ENCODE measurements at places on chromosomes 2 and 18.

GRCh38 chr2:56912490-56912889, 728.7 kb downstream of the CCDC85A start:
- no peak for DNase-seq

- DNase-seq = no peak
Observed at GRCh38 chr2:132415915-132416722, 486 bp upstream of the GPR39 start.

DNA sequence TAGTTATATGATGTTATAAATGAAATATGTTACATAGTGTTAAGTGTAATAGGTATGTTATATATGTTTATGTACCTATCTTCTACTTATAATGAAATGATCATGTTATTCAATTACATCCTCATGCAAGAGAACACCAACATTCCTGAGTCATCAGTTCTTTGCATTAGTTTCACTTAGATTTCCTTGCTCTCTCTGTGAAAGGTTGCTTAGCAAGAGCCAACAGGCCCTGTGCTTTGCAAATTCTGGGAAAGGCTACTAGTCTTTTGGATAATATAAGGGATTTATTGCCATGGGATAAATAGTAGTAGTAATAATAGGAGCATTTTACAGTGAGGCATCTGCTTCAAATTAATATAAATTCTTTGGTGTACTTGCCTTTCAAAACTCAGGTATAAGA, 274.8 kb downstream of the SP3 start:
- DNase-seq = no peak

GRCh38 chr2:121649149-121649595, at the start of gene CLASP1:
Gene CLASP1, minus strand, starts transcription at chr2:121649462. Its CDS starts 43,567 bp downstream, at chr2:121605895.
- DNase-seq = no peak

DNA sequence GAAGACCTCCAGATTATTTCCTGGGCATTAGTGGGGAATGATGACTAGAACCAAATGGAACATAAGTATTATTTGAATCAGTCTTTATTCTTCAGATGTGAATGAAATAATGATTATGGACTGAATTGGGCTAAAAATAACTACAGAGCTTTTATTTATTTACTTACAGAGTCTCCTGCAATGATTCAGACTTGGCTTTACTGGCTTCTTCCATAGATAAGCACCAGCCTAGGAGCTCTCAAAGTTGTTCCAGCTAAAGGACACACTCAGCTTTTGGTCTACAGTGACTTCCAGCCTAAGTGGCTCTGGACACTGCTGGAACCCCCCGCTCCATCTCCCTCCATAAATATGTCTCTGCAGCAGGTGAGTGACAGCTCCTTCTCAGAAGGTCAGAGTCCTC, 24.3 kb upstream of the ARHGAP25 start:
- no peak for DNase-seq

DNA sequence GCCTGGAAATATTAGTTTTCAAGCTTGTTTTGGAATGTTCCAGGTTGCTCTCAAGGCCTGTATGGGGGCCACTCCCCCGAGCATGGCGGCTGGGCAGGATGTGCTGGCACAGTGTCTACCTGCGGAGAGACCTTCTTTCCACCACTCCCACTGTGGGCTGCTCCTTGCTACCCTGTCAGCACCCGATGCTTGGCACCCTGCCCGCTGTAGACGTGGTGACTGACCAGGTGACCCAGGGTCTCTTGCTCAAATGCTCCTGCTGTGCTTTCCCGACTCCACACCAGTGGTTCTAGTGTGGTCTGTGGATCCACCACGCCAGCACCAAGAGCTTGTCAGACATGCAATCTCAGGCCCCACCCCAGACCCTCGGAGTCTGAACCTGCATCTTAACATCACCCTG, 213.3 kb downstream of the SH3BP4 start:
- DNase-seq = no peak

DNA sequence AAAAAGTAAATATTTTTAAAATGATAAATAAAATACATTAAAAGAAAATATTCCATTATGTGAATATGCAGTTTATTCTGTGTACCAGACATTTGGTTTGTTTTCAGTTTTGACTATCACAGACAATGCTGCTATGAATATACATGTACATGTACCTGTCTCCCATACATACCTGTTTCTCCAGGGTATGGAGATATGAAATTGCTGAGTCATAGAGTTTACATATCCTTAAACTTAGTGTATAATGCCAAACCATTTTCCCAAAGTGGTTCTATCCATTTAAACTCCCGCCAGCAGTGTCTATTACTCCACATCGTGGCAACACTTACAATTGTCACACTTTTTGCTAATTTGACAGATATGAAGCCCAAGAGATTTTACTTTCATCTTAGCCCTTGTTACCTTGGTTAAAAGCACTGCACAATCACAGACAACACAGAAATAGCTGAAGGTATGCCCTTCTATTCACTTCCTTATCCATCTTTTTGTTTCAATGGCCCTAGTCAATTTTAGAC, 56.3 kb downstream of the ZNF521 start:
- no peak for DNase-seq

DNA sequence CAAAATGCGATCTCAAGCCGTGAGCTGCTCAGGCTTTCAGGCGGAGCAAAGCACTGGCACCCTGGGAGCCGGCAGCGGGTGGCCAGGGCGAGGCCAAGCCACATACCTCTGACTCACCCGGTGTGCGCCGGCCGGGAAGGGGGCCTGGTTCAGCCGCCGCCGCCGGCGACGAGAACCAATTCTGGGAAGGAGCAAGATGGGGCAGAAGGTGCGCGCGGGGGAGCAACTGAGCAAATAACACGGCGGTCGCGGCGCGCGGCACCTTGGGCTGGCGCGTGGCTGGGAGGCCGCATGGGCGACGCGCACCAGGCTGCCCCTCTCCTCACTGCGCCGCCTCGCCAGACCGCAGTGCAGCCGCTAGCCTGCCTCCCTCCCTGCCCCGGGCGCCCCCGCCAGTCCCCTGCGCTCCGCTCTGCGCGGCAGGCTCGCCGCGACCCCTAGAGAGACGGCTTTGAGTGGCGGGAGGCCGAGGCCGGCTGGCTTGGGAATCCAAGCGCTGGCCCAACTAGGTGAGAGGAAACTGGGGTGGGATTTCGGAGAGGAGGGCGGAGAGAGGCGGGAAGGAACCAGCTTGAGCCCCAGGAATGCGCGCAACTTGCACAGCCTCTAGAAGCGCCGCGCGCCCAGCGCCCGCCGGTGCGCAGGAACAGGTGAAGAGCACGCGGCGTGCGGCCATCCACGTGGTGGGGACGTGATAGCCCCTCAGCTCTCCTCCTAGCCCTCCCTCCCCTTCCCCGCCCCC, 3.2 kb downstream of the NRP2 start:
- DNase-seq = no peak

DNA sequence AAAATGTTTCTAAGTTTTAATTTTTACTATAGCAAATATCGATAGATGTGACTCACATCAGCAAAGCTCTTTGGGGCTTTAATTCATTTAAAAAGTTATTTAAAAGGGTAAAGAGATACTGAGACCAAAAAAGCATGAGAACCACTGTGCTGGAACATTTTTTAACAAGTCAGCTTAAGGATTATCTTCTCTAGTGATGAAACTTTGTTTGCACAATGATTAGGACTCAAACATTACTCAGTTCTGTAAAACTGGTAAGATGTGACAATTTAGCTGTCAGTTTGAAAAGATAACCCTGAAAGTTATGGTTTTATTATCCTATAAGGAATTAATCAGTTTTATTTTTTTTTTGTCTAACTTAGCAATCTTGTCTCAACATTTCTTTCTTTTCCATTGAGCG, 301.4 kb downstream of the TSN start:
- no peak for DNase-seq

DNA sequence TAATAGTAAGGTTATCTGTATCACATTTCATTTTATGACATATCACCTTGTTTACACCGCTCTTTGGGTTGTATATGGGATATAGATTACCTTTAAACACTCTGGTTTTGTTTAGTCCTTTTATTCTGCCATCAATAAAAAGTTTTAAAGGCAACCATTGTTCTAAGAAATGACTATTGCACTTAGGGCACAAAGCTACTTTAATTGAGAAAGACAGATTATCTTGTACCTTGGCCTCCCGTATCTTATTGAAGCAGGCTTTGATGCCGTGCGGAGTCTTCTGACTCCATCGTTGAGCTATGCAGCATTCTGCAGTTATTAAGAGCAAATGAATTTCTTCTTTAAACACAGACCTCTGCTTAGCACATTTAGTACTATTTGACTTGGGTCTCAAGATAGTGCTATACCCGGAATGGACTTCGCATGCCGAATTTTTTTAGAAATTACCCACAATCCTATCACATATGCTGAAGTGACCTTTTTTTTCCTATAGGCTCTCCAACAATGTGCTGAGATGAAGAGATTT, 16.7 kb downstream of the PKDCC start:
- DNase-seq = no peak

DNA sequence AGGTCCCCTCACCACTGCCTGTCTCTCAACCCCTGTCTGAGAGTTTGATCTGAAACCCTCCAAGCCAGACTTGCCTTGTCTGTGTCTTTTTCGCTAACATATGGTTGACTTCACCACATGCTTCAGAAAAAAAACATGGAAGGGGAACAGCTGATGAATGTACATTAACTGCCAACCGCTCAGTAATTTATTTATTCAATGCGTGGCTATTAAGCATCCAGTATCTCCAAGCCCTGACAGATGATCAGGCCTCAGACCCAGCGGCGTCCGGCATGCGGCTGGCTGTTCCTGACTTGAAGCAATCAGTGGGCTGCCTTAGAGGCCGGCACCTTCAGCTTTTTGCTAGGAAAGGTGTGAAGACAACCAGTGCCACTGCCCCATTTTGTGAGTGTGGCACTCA, 62.3 kb downstream of the NGEF start:
- no peak for DNase-seq

DNA sequence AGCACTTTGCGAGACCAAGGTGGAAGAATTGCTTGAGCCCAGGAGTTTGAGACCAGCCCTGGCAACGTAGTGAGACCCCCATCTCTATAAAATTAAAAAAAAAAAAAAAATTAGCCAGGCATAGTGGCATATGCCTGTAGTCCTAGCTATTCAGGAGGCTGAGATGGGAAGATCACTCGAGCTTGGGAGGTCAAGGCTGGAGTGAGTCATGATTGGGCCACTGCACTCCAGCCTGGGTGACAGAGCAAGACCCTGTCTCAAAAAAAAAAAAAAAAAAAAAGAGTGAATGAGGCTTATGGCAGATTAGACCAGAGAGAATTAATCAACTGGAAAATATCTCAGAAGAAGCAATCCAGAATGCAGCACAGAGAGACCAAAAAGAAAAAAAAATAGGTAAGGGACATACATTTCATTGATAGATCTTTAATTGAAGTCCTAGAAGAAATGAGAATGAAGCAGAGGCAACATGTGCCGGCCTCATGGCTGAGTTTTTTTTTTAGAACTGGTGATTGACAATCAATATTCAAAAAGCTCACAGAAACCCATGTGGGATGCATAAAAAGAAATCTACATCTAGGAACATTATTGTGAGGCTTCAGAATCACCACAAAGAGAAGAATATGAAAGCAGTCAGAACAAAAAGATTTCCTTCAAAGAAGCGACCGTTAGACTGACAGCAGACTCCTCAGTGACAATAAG, 32.2 kb upstream of the ELAC1 start:
- DNase-seq = no peak

DNA sequence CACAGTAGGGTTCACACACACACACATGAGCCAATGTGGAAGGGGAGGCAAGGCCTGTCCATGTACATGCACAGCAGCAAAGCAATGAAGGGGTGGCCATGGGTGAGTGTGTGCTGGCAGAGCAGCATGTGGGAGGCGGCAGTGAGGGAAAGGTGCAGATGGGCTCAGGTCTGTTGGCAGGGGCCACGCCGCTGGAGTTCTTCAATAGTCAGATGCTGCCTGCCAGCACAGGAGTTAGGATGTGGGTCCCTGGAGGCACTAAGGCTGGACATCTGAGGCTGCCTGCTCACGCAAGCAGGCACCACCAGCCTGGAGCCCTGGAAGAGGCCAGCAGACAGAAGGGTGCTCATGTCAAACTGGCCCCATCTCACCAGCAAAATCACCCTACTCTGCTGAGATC, 1304.9 kb downstream of the DSC3 start:
- DNase-seq = no peak

- no peak for DNase-seq
Observed at GRCh38 chr2:105375001-105375561, 23.8 kb downstream of the FHL2 start.

- no peak for DNase-seq
Observed at GRCh38 chr2:43368483-43369385, 142.3 kb upstream of the ZFP36L2 start.
